Stimulated activated CD4-positive, alpha-beta T cell treated with anti-CD3 and anti-CD28 coated beads, Interleukin-1b, Interleukin-23, amount 100 ng/mL, for 1 hour (primary cell): ENCODE measurements at places on chromosomes 4 and X.

DNA sequence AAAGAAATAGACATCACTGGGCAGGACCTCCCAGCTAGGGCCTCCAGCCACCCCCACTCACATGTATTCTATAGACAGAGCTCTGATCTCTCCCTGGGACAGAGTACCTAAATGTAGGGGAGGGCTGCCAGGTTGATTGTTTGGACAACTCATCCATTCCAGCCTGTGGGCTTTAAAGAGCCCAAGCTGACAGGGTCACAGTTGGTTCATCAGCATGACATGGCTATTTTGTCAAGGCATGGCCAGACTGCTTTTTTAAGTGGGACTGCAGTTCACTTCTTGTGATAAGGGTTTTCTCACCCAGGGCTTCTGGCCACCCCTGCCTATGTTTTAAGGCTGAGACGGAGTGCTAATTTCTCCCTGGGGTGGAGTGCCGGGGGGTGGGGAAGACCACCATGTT is 63.3 kb downstream of the KLHL4 start:
- DNase-seq, result no peak

GRCh38 chr4:172486531-172486930 is 673.3 kb downstream of the GALNTL6 start:
- no peak for DNase-seq

- no peak for DNase-seq
These were observed 131.4 kb downstream of the CHIC2 start for GRCh38 chr4:53932796-53933610.

GRCh38 chrX:79408623-79409322 is 41.6 kb upstream of the ITM2A start:
- no peak for DNase-seq

DNA sequence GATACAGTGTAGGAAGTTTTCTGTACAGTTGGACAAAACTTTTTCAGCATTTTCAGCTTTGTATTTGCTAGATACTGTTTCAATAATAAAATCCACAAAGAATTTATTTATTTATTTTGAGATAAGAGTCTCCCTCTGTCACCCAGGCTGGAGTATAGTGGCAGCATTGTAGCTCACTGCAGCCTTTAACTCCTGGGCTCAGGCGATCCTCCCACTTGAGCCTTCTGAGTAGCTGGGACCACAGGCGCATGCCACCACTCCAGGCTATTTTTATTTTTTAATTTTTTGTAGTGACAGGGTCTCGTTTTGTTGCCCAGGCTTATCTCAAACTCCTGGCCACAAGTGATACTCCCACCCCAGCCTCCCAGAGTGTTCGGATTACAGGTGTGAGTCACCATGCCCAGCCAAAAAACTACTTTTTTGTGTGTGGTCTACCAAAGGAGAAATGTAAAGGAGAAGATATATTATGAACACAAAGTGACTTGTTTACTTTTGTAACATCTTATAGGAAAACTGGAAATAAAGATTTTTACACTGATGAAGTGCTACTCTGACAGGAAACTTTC is 13.0 kb upstream of the SOWAHD start:
- no peak for DNase-seq

- DNase-seq, result no peak
These were observed 8.6 kb upstream of the ZXDA start for GRCh38 chrX:57918750-57919436.

GRCh38 chr4:924107-925096 is 7.7 kb downstream of the GAK start:
- no peak for DNase-seq

GRCh38 chr4:152372444-152372843 is 163.4 kb downstream of the FBXW7 start:
- DNase-seq, result no peak

DNA sequence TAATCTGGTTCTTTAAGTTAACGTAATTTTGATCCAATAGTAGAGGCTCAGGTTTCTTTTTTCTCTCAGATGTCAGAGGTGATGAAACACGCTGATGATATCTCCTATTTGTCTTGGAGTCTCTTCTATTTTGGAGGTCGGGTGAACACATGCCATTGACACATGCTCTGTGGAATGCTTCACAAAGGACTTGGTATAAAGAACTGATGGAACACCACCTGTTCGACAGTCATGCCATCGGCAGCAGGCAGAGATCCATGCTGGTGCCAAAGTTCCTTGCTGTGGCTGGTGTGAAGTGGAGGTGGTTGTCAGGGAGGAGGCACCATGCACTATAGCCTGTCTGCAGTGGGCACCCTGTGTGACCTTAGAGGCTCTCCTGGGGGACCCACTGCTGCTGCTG is 94.9 kb downstream of the ATP8A1 start:
- no peak for DNase-seq

DNA sequence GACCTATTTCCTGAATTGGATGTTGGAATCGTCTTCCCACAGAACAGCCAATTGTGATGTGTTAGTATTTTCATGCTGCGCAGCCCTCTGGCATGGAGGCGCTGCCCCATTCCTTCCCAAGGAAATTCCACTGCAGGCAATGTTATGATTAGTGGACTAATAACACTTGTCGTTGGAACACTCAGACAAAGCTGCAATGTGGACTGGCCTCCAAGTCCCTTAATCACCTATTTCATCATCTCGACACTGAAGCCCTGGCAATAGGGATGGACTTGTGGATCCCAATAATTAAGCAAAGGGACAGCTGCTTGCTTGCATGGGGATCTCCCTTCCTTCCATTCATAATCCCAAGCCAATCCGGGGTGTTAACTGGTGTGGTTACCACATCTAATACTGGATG is 78.8 kb upstream of the PLAC1 start:
- DNase-seq, result no peak

DNA sequence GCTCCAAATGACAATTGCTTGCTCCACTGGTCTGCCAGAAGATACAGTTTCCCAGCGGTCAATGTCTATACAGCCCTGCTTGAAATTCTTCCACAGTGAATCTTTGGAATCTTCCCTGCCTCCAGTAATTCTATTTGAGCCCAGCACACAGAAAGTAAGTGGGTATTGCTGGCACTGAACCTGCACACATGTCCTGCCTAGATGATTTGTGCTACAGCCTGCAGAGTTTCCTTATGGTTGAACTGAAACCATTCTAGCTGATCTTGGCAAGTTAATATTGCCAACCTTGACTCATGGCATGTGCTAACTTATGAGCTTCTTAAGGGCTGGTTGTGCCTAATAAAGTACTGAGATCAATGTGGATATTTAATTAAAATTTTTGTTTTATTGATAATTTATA is 553.8 kb upstream of the GNPDA2 start:
- no peak for DNase-seq

DNA sequence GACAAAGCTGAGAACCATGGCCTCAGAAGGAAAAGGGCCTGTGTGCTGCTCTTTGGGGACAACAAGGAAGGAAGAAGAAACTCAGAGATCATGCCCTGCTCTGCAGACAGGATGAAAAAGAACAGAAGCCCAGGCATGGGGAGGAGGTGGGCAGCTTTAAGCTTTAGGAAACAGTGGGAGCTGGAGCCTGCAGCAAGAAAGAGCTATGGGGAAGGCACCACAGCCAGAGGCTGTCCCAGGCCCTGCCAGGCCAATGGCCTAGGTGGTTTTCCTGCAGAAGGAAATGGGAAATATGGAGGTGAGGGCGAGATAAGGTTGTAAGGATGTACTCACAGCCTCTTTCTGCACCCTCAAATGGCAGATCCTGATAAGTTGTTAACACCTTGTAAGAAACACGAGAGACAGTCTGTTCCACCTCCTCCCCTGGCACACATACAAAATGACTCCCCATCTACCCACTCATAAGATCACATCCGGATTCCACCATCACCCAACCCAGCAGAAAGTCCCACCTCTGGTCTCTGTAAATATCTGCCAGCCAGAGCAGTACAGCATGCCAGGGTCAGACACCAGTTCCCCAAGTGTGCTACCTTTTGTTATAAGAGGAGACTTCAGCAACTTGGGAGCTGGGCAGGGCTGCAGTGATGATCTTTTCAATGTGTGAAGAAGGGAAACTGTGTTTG is 105.2 kb downstream of the RTL5 start:
- no peak for DNase-seq

GRCh38 chr4:148415500-148415899 is 26.7 kb downstream of the NR3C2 start:
- no peak for DNase-seq

DNA sequence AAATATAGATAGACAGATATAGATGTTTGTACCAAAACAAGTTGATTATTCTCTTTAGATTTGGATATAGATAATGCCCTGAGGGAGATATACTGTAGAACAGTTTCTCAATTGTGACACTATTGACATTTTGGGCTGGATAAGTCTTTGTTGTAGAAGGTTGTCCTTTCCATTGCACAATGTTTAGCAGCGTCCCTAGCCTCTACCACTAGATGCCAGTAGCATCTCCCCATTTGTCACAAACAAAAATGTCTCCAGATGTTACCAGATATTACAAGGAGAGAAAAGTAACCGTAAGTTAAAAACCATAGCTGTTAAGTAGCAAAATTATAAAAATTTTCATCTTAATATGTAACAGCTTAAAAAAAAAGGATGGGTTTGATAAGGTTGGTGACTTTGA is 2595.3 kb downstream of the ARAP2 start:
- no peak for DNase-seq

DNA sequence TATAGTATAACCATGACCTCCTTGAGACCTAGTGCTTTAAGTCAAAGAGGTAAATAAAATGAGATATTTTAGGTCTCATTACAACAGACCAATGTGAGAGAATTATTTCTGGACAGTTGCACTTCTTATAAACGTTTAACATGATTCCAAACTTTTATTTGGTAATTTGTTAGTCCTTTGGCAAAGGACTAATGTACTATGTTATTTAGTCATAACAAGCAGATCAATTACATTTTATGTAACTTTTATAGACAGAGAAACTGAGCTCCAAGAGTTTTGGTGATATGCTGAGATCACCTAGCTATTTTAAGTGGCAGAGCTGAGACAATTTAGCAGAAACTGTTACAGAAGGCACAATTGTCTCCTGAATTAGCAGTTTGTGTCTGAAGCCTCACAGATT is 2.6 kb upstream of the SNCA start:
- DNase-seq, result no peak

DNA sequence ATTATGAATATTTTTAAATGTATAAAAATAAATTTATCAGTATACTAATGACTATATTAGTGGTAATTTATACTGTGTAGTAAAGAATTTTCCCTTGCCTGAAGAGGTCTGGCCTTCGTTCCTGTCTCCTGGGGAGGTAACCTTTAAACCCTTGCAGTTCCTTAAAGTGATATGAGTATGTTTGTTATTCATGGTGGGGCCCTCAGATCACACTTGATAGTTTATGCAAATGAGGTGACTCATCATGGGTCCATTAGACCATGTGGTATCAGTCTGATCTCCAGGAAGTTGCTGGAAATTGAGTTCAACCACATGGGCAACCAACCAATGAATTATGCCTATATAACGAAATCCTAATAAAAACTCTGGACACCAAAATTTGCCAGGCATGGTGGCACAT is 904.1 kb downstream of the RPA4 start:
- DNase-seq, result no peak

DNA sequence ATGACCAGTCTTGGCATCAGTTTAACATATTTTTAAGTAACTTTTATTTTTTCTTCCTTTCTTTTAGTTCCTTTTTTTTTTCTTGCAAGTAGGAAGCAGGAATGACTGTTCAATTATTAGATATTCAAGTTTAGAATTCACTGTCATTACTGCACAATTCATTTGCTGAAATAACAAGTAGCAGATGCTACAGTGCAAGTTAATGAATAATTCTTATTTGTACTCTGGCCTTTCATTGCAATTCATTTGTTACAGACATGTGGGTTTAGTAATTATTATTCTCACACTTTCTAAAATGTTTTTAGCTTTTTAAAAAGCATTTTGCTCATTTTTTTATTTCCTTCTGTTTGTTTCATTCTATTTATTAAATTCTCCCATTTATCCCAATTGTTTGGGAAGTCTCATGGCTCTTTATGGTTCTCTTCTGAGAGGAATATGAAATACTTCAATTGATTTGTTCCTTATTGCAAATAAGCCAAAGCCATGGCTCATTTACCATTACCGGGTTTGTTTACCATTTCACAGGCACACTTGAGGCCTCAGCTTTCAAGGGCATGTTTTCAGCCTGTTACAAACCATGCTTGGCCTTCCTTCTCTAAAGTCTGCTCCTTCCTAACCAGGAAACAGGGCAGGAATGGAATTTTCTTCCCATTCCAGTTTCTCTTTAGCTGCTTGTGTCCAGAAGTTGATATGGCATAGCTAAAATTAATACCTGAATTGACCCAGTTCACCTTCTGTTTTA is 4.6 kb upstream of the DCAF4L1 start:
- no peak for DNase-seq

GRCh38 chr4:184805462-184806228 is 20.1 kb downstream of the ACSL1 start:
- DNase-seq, result no peak

DNA sequence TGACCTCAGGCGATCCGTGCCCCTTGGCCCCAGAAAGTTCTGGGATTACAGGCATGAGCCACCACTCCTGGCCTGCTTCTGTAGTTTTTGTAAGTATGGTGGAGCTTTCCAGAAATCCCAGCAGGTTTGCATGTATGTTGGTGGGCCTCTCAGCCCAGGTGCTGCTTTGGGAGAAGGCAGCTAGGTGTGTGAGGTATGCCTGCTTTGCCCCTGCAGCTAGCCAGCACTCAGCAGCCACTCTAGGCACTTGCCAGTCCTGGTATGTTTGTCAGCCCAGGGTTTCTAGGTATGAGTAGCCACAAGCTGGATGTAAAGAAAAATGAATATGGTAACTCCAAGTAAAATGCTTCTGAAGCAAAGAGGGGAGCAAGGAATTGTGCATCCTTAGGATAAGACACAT is 8.9 kb downstream of the SNX25 start:
- DNase-seq, result no peak

DNA sequence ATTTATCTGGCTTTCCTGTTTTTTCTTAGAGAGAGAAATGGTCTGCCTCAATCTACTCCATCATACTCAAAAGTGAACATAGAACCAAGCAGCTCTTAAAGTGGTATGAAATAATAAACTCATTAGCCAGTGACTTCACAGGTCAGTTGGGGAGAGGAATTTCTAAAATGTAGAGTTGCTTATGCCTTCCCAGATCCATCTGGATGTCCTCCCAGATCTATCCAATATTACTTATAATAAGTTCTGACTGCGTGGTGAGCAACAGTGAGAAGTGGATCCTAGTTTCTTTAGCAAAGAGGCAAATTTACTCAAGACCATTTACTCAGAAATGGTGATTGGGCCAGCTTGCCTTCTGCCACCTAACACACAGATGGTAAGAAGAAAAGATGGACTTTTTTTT is 748.0 kb downstream of the PCDH18 start:
- no peak for DNase-seq

GRCh38 chr4:38055566-38055965 is 95.4 kb downstream of the PTTG2 start:
- no peak for DNase-seq

DNA sequence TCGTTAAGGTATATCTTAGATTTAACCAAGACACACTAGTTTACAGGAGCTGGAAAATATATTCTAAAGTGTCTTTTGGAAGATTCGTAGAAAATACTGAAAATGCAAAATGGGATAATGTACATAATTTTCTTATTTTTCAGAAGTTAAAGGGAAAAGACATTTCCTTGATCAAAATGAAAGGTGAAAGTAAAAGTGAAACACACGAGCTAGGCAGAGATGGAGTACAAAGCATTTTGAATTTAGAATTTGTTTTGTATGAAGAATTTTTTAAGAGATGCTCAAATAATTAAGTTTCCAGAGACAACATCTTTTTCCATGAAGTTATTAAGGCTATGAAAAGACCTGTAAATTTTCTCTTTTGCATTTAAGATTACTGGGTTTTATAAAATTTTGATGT is 2192.6 kb upstream of the AGA start:
- DNase-seq, result no peak

- no peak for DNase-seq
These were observed 78.5 kb downstream of the SCLT1 start for GRCh38 chr4:129014566-129015509.
